H9 (cell line): ENCODE measurements at places on chromosomes 3 and 15. TPM values are rescaled to one million over a fixed set of nuclear protein-coding genes. Genes with fewer than 3 reads are reported as not detected.

DNA sequence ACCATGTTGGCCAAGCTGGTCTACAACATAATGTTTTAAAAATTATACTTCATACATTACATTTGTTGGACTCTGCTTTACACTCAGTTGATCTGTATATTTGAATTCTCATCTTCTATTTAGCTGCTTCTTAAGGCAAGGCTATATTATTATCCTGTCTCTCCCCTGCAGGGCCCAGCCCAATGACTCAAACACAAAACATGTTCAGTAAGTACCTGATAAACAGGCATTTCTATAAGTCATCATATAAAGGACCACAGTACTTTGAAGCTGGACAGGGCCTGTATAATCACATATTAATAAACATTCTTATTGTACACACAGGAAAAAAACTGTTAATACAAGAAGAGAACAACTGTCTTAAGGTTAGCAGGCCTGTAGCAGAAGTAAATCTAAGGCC, 36.2 kb downstream of the NGLY1 start:
- H3K27ac ChIP-seq = no peak overlapping the region
- H3K27me3 ChIP-seq = no peaks in the 10 kb centered on the region
- H3K36me3 ChIP-seq = peaks cover 24% of the 10 kb centered on the region
- H3K4me3 ChIP-seq = no peak overlapping the region
- no peaks in the 10 kb centered on the region; the same call in 1 of the 2 replicates for H3K4me1 ChIP-seq

GRCh38 chr3:150105025-150105424, 134.3 kb upstream of the PFN2 start:
- H3K27ac ChIP-seq = no peak overlapping the region
- H3K4me1 ChIP-seq = peaks cover 3% of the 10 kb centered on the region; the same call in 1 of the 2 replicates

DNA sequence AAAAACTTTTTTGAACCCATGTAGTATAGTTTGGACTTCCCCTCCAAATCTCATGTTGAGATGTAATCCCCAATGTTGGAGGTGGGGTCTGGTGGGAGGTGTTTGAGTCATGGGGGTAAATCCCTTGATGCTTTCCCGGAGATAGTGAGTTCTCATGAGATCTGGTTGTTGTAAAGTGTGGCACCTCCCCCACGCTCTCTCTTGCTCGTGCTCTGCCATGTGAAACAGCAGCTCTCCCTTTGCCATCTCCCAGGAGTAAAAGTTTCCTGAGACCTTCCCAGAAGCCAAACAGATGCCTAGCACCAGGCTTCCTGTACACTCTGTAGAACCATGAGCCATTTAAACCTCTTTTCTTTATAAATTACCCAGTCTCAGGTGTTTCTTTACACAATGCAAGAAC, 16.0 kb upstream of the RNU6-1 start:
- H3K27me3 ChIP-seq = no peaks in the 10 kb centered on the region
- no peaks in the 10 kb centered on the region for H3K36me3 ChIP-seq
- H3K4me1 ChIP-seq = peaks cover 3% of the 10 kb centered on the region; the same call in 1 of the 2 replicates
- no peak overlapping the region for H3K27ac ChIP-seq
- no peak overlapping the region for H3K4me3 ChIP-seq

ZPLD1 gene
- not detected in 2 replicates for total RNA-seq

DNA sequence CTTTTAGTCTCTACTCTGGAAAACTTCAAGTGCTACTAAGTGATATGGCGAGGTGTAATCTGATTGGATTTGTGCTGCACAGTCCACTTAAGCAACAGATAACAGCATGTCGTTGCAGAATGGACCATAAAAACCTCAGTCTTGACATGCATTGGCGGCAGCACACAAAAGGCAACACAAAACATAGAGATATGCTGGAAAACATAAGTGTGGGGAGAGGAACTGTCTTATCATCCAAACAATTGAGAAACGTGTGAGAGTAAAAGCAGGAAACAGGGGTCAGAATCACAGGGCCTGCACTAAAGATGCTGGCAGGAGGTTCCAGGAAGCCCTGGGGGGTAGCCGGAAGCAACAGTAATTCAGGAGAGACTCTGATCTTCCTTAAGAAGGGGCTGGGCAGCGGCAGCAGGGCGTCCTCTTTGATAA, 82.1 kb downstream of the CGNL1 start:
- H3K4me3 ChIP-seq = no peak overlapping the region
- peaks cover 6% of the 10 kb centered on the region; the same call in 2 of the 3 replicates for H3K36me3 ChIP-seq
- no peak for DNase-seq
- H3K27ac ChIP-seq = no peak overlapping the region
- no peaks in the 10 kb centered on the region for H3K4me1 ChIP-seq

DNA sequence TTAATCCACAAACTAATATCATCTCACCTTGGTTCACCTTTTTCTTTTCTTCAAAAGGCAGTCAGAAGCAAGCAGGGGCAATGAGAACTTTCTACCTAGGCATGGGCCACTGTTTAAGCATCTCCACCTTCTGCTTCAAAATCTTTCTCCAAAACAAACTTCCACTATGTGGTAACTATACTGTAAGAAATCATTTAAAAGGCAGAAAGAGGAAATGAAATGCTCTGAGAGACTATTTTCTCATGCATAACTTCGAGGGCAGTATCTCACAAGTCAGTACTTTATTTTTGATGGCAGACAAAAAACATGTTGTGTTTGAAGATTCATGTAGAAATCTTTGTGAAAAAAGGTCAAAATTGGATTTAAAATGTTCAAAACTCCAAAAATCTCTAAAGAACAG, 419.7 kb downstream of the ZBTB20 start:
- no peak overlapping the region for H3K4me3 ChIP-seq
- H3K36me3 ChIP-seq = no peaks in the 10 kb centered on the region
- no peak overlapping the region for H3K27ac ChIP-seq
- no peaks in the 10 kb centered on the region for H3K27me3 ChIP-seq
- H3K4me1 ChIP-seq = no peaks in the 10 kb centered on the region
